ENCODE measurements at places on chromosomes 16 and 17. TPM values are rescaled to one million over a fixed set of nuclear protein-coding genes. Genes with fewer than 3 reads are reported as not detected.

Gene ZNF750
- total RNA-seq: not detected

Gene CLDN9
- not detected for total RNA-seq

Gene KRT33A
- total RNA-seq: not detected

Gene ASPA
- total RNA-seq: 1.4 TPM

Gene UMOD
- not detected for total RNA-seq

Gene NME3
- total RNA-seq: 26.2 TPM

Gene CTF1
- not detected for total RNA-seq

Gene MFAP4
- total RNA-seq: 0.47 TPM

Gene HOXB1
- not detected for total RNA-seq

Gene HOXB4
- total RNA-seq: not detected

Gene ARHGAP27
- 2.0 TPM for total RNA-seq

- no peak for DNase-seq
These were observed 389.5 kb downstream of the SLC39A11 start for GRCh38 chr17:72702998-72703397.

GRCh38 chr17:80860703-80861417 lies 130.8 kb upstream of the CHMP6 start:
- no peak for DNase-seq

GRCh38 chr17:1498869-1499268 lies 6.4 kb upstream of the MYO1C start:
- no peak for DNase-seq

DNA sequence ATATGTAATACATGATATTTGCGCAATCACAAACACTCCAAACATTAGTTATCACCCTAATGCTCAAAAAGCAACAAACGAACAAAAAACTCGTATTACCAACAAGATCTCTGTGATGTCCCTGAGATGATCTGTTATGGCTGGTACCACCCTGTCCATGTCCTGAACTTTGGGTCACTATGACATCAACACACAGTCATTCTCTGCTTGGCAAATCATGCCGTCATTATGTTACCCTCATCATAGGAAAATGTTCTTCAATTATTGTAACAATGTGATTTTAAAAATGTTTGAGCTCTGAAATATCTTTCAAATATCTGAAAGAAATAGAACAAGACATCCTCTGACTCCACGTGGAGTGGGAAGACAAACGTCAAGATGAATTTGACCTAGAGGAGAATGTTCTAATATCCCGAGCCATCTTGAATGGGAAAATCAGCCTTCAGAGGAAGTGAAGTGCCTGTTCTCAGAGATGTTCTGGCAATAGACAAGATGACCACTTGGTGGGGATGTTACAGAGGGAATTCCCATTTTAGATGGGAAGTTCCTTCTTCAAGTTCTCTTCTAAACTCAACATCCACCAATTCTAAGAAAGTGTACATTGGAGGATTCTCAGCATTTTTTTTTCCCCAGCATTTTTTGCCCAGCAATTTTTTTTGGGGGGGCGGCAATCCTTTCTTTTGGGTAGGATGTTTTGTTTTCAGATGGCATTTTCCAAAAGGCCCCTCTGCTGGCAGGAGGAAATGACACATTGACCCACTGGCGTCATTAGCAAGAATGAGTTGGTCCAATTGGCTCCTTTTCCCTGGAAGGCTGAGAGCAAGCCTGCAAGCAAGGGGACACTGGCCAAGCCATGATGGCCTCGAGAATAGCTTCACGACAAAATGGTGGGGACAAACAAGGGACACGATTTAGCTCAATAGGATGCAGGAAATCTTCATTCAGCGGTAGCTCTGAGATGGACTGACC lies 3.7 kb upstream of the HSD17B2 start:
- no peak for DNase-seq

GRCh38 chr17:34549966-34550365 lies 29.4 kb upstream of the TMEM132E start:
- no peak for DNase-seq

- DNase-seq: no peak
These were observed 598 bp downstream of the NIP7 start for GRCh38 chr16:69340095-69340644.

- no peak for DNase-seq
These were observed 9.5 kb upstream of the UNK start for GRCh38 chr17:75774991-75775668.

- DNase-seq: no peak
These were observed 20.8 kb upstream of the ATP5MC1 start for GRCh38 chr17:48871551-48872351.

- no peak for DNase-seq
These were observed 17.0 kb upstream of the CCL13 start for GRCh38 chr17:34339138-34339770.

- DNase-seq: no peak
These were observed 36.6 kb downstream of the RAB11FIP4 start for GRCh38 chr17:31428111-31428510.

DNA sequence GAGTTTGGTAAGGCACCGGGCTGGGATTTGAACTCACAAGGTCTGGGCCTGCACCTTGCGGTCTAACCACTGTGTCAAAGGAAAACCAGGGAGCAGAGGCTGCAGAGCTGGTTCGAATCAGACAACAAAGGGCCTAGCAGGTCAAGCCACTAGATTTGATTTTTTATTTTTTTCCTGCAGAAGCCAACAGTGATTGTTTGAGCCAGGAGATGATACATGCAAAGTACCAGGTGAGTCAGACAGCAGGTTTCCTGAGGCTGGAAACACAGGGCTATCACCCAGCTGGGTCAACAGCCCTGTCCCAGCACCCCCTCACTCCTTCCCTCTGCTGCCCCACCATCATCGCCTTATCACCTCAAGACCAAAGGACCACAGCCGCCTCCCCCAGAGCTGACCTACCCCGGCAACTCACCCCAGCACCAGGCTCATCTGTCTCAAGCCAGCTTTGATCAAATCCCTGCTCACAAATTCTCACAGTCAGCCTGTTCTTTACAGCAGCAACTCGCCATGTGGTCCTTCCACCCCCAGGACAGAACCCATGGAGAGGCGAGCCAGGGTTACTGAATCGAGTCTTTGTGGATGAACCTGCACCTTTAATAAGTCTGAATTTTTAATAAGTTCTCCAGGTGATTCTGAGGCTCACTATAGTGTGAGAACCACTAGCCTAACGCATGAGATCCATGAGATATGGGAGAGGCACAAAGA lies 13.0 kb upstream of the KRT19 start:
- no peak for DNase-seq

GRCh38 chr17:46818929-46819859 lies 702 bp upstream of the WNT3 start:
- no peak for DNase-seq

- DNase-seq: no peak
These were observed 15.7 kb downstream of the SLC52A1 start for GRCh38 chr17:5019475-5019956.

- no peak for DNase-seq
These were observed 655 bp downstream of the ATXN1L start for GRCh38 chr16:71846431-71846830.

- no peak for DNase-seq
These were observed 268.9 kb downstream of the NTN1 start for GRCh38 chr17:9290226-9290613.

DNA sequence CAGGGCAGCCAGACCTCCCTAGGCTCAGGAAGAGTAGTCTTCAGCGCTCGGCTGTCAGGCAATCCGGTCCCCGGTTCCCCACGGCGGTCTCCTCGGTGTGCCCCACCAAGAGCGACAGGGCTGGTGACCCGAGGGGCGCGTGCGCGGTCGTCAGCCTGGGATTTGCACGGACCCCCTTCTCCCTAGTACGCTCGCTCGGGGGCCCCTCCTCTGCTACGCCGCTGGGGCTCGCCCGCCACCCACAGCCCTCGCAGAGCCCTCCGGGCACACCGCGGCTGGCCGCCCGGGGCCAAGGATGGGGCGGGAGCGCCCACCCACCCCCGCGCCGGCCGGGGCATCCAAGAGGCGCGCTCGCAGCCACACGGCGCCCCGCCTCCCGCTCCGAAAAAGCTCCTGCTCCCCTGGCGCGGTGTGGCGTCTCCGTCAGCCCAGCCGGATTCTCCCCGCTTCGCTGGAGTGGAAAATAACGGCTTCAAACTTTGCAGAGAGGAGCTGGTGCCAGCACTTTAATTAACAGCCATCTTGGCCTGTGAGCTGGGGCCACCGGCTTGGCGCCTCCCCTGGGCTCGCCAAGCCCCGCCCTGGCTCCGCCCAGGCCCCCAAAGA lies 2.1 kb upstream of the C1QL1 start:
- peak; percentile 28 for DNase-seq

DNA sequence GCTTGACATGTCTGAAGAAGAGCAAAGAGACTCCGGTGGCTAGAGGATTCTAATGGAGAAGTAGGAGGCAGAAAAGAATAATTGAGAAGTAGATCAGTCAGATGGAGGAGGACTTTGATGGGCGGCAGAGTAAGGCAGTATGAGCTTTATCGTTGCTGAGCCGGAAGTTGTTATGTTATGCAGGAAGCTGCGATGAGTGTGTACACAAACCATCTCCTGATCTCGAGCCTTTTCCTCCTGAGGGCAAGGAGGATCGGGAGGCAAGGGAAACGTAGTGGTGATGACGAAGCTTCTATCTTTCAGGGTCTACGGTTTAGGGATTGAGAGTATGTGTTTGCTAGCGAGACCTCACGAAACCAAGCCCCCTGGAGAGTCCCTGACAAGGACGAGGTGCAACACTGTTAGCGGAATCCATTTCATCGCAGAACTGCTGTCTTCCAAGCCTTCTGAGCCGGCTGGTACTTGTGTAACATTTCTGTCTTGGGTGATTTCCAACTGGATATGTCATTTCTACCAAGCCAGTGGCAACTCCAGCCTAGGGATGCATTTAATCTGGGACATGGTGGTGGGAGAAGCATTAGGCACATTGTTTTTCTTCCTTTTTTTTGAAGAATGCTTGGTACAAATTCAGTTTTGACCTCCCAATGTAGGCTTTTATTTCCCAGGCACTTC lies 45.5 kb downstream of the RBFOX1 start:
- no peak for DNase-seq

DNA sequence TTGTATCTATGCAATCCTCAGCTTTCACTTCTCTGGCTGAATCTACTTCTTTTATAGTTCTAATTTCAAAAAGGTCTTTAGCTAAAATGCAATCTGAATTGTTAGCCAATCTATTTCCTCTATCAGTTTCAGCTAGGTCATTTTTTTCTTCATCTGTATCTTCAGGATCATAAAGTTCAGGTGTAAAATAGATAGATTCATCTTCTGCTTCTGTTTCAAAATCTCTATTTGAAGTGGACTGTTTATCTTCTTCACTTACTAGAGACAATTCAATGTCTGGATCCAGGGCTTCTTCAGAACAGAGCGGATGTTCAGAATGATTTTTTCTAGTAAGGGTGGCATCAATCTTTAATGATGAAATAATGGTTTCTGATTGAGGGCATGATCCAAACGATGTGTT lies 92.4 kb upstream of the NACA2 start:
- no peak for DNase-seq

GRCh38 chr16:78524066-78524595 lies 424.7 kb downstream of the WWOX start:
- DNase-seq: no peak

- no peak for DNase-seq
These were observed 31.7 kb downstream of the ERCC4 start for GRCh38 chr16:13951611-13952010.

- DNase-seq: no peak
These were observed 131.0 kb downstream of the MRTFB start for GRCh38 chr16:14202095-14202494.

GRCh38 chr17:73792994-73793393 lies 148.7 kb upstream of the SDK2 start:
- no peak for DNase-seq

DNA sequence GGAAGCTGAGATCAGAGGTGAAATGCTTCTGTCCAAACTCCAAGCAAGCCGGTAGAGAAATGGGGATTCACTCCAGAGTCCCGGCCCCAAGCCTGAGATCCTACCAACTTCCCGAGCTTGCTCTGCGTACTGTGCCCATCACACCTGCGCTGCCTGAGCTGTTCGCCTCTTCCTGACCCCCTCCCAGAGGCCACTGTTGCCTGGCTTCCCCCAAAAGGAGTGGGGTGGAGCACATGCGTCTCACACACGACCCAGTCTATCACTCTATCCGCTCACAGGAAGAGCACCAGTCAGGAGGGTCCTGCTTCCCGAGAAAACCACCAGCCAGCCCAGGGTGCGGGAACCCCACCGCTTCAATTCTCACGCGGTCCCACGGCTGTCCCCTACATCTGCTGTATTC lies 13.5 kb upstream of the C16orf95 start:
- no peak for DNase-seq

- no peak for DNase-seq
These were observed 35.5 kb upstream of the ZC3H18 start for GRCh38 chr16:88534638-88535190.

DNA sequence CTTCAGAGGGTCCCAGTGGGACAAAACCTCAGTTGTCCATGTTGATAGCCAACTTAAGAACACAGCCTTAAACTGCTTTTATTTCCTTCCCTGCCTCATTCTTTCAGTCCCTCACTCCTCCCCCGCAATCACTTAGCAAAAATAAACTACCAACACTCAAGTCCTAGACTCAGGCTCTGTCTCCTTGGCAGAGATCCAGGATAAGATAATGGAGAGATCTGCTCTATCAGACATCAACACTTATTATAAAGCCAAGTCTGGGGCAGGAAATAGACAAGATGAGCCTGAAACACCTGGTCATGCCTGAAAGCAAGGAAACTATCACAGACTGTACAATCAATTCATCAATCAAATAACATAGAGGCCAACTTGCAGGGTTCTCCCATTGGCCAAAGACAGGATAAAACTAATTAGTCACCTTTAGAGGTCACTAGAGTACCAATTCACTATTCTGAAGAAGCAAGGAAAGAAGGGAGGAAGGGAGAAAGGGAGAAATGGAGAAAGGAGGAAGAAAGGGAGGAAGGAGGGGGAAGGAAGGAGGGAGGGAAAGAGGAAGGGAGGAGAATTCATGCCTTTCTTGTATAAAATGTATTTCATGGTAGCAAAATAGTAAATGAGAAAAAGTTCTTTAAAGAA lies 15.7 kb downstream of the HYDIN start:
- DNase-seq: no peak

- DNase-seq: no peak
These were observed 446.0 kb upstream of the GOT2 start for GRCh38 chr16:59180083-59180476.
